Suppressor macrophage (primary cell): ENCODE measurements at places on chromosomes 16 and 17.

GRCh38 chr16:81831722-81832126, 52.6 kb downstream of the PLCG2 start:
- peak; percentile 96 for DNase-seq

- no peak for DNase-seq
Measured at GRCh38 chr16:64132190-64132589, 989.7 kb downstream of the CDH11 start.

- peak; percentile 77 for DNase-seq
Measured at GRCh38 chr17:31394544-31394943, 3.1 kb downstream of the RAB11FIP4 start.

DNA sequence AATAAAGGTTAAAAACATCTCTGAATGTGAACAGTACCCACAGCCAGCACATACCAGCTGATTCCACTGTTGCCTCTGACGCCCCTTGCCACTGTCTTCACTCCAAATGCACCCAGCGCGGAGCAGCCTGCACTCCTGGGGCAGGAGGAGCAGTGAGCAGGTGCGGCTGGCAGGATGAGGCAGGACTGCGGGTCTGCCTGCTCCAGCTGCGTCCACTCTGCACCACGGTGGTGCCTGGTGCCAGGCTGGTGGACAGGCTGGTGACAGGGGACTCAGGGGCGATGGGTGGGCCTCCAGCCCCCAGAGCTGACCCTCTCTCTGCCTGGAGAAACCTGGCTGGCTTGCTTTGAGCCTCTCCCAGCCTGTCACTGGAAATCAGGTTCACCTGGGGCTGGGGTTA, 9.4 kb downstream of the RAB40B start:
- DNase-seq, result no peak

- peak; percentile 92 for DNase-seq
Measured at GRCh38 chr16:2686912-2687507, 4.7 kb downstream of the KCTD5 start.

- DNase-seq, result no peak
Measured at GRCh38 chr17:34974179-34974578, 6.1 kb upstream of the LIG3 start.

DNA sequence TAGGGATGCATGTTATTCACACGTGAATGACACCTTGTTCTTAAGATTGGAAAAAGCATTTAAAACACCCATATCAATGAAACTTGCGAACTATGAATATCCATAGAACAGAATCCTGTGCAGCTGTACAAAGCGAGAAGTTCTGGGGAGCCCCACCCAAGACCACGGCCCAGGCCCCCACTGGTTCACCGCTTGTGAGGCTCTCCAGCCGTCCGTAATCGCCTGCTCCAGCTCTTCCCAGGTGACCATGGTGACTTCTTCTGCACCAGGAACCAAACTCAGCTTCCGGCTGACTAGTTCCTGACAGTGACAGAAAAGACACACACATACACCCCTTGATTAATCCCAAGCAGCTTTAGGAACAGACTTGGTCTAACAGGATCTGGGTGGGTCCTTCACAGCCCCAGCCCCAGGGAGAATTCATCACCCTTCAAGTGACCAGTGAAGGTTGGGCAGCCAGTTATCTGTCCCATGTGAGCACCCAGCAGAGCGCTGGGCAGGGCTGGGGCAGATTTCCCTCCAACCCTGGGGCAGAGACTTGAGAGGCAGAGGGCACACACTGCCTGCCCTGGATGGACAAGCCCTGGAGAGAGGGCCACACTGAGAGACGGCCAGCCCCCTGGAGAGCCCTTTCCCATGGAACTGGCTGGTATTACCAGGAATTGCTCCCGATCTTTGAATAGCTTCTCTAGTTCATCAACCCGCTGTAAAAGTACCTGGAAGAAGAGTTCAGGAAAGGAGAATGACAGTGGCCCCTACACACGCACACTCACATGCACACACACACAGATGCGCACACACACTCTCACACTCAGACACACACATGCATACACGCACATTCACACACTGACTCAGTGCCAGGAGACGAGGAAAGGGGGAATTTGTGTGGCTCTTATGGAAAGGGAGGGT, 3.6 kb downstream of the QRICH2 start:
- DNase-seq, result no peak

GRCh38 chr16:89924925-89925307, 1.8 kb downstream of the TUBB3 start:
- DNase-seq, result no peak

DNA sequence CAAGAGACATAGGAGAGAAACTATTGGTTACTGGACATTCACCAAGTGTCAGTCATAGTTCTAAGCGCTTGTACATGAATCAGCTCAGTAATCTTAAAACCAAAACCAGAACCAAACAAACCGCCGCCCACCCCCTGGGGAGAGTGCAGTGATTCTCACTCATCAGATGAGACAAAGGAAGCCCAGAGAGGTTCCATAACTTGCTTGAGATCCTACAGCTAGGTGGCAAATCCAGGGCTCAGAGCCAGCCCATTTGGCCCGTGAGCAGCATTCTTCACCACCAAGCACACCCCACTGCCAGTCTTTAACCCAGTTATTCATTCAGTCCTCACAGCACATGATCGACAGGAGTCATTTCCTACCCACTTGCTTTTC, 37.2 kb upstream of the RGS9 start:
- peak; percentile 76 for DNase-seq

GRCh38 chr16:58814348-58814801, 80.3 kb upstream of the GOT2 start:
- DNase-seq, result peak; percentile 52

DNA sequence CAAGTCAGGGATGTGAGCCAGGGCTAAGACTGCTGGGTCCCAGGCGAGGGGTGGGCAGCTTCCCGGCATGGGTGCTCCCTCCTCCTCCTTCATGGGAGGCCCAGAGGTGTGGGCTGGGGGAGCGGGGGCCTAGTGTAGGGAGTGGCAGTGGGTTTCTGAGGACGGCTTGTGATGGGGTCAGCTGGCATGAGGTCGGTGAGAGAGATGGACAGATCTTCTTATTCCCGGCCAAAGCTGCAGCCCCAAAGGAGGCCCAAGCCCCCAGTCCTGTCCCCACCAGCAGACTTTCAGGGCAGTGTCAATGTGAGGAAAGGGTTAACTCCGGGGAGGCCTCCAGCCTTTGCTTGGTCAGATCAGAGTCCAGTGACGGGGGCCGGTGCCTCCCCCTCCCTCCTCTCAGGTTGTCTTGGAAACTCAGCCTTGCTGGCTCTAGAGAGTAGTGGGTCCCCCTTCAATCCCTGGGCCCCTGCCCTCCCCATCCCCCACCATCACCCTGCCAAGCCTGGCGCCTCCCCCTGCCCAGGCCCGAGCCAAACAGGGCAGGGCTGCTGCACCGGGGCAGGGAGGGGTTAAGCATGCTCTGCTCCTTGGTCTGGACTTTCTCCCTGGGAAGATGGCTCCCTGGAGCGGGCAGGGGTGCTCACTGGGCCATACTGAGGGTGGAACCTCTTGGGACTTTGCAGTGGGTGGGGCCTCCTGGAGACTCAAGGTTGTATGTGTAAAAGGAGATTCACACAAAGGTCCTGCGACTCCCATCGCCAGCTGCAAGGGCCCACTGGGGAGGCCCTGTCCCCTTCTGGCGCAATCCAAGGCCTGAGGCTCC, 12.4 kb downstream of the NAT9 start:
- no peak for DNase-seq

- no peak for DNase-seq
Measured at GRCh38 chr17:44770166-44770925, 11.6 kb downstream of the ADAM11 start.

GRCh38 chr17:5416901-5417300, 2.6 kb downstream of the NUP88 start:
- no peak for DNase-seq

- peak; percentile 19 for DNase-seq
Measured at GRCh38 chr16:24820522-24820921, 25.2 kb upstream of the SLC5A11 start.

GRCh38 chr17:76376318-76377133, 7.9 kb upstream of the SPHK1 start:
- no peak for DNase-seq

GRCh38 chr17:8485491-8485890, 49.8 kb downstream of the NDEL1 start:
- DNase-seq, result no peak

DNA sequence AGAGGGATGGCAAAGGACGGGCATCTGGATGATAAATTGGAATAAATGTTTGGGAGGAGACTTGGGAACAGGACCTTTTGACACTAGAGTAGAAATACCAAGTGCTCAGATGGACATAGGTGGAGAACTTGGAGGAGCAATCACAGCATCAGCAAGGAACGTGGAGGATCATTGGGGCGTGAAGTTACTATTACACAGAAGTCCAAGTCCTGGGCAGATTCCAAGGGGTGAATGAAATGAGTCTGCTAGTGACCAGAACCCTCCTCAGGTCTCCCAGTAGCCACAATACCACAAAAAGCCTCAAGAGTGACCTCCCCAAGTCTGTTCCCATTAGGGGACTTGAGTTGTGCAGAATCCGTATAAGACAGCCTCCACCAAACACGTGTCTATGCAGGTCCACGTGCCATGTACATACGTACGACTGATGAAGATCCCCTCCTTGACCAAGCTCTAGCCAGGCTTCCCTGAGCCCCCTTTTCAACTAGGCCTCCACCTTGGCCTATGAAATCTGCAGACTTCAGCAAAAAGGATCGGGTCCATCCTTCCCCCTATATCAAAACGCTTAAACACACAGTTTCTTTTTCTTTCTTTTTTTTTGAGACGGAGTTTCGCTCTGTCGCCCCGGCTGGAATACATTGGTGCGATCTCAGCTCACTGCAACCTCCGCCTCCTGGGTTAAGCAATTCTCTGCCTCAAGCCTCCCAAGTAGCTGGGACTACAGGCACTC, 2.2 kb downstream of the C17orf67 start:
- no peak for DNase-seq

DNA sequence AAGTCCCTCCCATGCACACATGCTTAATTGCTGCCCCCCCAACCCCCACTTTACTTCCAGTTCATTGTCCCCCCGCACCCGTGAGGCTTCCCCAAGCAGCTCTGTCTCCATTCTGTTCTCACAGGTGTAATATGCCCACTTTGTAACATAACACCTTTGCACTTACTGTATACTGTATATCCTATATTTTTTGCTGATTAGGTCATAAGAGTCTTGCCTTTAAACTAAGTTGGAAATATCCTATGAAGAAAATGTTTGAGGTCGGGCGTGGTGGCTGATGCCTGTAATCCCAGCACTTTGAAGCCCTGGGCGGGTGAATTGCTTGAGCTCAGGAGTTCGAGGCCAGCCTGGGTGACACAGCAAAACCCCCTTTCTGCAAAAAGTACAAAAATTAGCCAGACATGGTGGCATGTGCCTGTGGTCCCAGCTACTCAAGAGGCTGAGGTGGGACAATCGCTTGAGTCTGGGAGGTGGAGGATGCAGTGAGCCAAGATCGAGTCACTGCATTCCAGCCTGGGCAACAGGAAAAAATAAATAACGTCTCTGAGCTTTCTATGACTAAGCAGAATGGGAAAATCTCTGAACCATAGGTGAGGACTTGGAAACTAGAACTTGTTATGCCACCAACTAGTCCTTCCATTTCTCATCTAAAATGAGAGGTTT, 76.1 kb downstream of the TNRC6C start:
- DNase-seq, result no peak

DNA sequence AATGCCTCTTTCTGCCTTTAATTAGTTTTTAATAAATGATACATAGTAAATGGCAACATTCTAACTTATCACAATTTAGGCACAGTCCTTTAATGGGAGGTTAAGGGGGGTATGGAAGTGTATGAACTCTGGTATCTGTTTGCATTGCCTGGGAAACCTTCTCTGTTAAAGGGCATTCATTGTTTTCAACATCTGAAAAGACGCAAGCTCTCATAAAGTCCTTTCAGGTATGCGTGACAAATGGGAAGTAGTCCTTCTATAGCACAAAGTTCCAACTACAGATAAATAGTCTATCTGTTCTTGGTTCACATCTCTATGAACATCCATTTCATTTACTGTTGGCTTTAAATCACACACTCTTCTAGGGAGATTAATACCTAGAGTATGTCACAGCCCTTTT, 298.0 kb upstream of the PMFBP1 start:
- no peak for DNase-seq

GRCh38 chr16:24430954-24431760, 108.2 kb upstream of the RBBP6 start:
- peak; percentile 55 for DNase-seq

DNA sequence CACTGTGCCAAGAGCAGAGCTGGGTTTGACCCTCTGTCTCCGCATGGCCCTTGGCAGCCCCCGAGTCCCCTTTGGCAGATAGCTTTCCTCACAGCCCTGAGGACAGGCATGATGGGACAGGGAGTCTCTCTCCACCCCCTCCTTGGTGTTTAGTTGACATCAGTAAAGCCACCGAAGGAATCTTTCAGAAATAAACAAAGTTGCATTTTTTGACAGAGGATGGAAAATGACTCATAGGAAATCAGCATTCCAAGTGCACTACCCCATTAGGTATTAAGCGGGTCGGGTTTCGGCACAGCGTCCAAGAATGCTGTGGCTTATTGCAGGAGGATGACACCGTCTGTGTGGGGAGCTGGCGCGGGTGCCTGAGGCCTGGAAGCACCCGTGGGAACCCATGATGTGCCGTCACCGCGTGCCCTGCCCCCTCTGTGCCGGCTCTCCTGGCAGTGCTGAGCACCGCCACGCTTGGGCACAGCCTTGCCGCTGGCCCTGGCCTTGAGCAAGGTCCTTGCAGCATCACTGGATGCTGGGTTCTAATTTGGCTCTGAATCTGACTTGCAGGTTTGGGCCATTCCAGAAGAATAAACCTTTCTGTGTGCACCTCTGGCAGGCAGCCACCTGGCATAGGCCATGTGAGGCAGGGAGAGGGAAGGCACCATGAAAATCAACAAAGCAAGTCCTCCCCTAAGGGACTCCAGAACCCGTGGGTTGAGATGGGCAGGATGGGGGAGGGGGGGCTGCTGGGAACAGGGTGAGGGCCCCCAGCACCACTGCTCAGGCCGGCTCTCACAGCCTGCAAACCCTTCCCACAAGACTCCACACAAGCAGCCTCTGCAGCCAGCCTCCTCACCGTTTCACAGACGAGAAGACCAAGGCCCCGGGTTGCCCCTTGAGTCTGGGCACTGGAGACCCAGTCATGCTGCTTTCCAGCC, 50.5 kb upstream of the ZNF469 start:
- DNase-seq, result no peak

DNA sequence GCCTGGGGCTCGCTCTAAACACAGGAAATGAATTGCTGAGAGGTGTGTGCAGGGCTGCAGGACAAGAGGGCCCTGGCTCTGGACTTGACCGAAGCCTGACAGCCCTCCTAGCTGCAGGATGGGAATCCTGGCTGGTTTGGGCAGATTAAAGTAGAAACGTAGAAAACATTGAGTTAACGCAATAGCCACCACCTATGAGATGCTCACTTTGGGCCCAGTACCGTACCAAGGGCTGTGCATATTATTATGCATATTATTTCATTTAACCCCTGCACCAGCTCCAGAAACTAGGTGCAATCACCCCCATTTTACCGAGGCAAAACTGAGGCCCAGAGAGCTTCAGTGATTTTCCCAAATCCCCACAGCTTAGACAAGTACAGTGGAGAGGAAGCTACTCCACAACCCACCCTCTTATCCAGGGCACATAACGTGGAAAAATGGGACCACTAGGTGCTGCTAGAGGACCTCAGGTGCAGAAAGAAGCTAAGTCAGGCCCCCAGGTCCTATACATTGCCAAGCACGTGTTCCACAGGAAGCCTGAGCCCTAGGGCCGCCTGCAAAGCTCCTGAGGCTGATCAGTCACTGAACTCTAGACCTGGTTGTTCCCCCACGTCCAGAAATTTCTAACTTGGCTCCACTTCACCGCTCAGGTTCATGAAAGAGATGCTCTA, 79.2 kb downstream of the MYH11 start:
- DNase-seq, result peak; percentile 35

GRCh38 chr16:81810361-81810760, 31.3 kb downstream of the PLCG2 start:
- DNase-seq, result no peak

GRCh38 chr17:9817086-9817485, 4.8 kb downstream of the GSG1L2 start:
- no peak for DNase-seq
